Dermis microvascular lymphatic vessel endothelial cell (primary cell): ENCODE measurements at places on chromosomes 1 and 21.

GRCh38 chr1:39573736-39574624, 2.6 kb downstream of the PABPC4 start:
- no peak for DNase-seq

GRCh38 chr21:31772674-31773555, 41.0 kb upstream of the SCAF4 start:
- no peak for DNase-seq

DNA sequence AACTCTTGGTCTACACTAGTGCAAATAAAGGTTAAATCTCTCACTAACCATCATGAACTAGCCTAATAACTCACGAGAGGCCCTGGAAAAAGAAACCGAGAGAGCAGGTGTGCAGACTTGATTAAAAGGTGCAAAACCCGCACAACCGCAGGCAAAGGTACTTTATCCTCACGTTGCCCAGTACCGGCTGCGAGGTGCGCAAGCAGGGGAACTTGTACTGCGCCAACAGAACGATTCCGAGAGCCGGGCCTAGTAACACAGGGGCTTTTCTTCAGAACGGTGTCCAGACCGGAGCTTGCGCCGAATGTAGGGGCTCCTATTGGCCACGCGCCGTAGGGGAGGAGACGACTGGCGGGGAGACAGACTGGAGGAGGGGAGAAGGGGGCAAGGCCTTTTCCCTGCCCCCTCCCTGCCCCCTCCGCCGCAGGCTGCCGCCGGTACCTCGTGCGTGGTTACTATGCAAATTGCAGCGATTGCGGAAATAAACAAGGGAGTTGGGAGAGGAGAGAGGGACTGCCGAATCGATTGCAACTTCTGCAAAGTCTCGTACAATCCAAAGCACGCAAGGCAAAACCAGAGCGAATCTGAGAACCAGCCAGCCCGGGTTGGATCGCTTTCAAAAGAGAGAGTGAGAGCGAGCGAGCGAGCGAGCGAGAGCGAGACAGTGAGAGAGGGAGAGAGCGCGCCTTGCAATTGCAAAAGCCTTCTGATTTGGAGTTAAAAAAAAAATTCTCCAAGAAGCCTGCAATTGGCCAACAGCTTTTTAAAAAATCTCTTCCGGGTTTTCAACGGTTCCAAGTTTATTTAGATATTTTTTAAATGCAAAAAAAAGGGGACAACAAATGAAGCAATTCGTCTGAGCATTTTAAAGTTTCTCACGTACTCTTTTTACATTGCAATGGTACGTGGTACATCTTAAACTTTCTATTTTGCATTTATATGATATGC, 5.4 kb upstream of the NFIA start:
- DNase-seq: peak; percentile 89

- DNase-seq: peak; percentile 65
These were observed 33.6 kb downstream of the NUAK2 start for GRCh38 chr1:205287767-205288559.

DNA sequence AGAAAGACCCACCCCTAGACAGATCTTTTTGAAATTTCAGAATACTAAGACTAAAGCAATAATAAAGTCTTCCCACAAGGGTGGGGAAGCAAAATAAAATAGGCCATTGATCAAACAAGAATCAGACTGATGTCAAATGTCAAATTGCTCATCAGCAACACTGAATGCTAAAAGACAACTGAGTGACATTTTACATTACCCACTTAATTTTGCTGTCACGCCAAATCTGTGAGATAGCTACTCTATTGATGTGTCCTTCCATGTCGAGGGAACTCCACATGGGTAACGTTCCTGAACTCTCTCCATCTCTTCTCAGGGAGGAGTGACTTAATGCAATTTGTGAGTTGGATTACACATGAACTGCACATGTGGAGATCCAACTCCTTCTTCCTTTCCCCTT, 271.7 kb upstream of the CAMK1G start:
- DNase-seq: no peak
